ENCODE measurements at places on chromosomes 1 and 21.
A peak's percentile ranks its signal among the peaks of the same experiment; 100 is the strongest.

DNA sequence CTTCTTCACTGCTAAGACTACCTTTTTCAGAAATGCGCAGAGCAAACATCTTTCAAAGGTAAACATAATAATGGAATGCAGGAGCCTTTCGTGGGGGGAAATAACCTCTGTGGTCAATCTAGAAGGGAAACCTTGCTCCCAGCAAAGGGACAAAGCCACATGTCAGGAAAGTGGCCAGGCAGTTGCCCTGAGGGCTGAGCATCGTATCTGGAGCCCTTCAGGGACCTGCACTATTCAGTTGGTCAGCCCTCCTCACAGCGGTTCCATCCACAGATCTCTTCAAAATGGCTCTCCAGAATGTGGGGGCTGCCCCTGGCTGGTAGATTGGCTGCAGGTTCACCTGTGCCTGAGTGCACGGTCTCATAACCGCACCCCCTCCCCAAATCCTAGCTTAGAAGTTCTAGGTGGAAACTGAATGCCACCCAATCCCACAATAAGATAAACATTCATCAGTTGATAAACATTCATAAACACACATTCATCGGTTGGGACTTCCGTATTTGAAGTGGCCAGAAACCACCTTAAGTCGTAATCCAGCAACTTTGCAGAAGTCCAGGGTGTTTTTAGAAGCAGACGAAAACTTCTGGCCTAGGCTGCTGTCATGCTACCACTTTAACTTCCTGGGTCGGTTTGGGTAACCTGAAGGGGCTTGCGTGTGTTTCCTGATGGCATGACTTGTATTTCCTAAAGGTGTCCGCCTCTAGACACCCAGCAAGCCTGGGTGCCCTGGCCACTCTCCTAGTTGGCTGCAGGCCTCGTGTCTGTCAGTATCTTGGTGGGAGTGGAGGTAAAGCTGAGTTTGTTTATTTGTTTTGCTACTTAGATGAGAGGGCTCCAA is 50.5 kb downstream of the RASSF5 start:
- DNase-seq: no peak

GRCh38 chr1:100622037-100622436 is 84.1 kb downstream of the GPR88 start:
- peak; percentile 29 for DNase-seq

- no peak for DNase-seq
Observed at GRCh38 chr1:217363319-217363718, 267.6 kb downstream of the GPATCH2 start.

GRCh38 chr21:41064334-41064791 is 103.6 kb upstream of the BACE2 start:
- DNase-seq: no peak

DNA sequence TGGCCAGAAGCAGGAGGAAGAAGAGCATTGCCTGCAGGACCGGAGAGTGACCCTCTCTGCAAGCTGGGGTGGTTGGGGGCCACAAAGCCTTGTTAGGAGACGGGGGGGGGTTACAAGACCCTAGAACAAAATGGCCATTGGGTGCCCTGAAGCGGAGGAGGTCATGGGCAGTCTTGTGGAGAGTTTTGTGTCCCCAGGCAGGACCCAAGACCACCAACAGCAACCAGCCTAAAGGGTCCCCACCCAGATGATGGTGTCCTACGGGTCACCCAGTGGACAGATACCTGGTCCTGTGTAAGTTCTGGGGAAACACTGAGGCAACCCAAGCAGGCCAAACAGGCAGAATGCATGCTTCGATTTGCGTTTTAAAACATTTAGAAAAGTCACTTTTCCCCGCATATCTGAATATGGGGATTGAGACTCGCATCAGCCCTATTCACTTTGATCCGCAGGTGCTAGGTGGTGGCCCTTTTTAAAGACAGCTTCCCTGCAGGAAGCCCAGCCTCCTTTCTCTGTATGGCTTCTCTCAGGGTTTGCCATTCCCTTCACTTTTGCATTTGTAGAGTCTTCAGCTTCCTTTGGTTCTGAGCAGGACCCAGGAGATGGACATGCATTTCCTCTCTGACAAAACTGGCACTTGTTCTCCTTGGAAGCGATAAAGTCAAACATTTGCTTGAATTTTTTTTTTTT is 21.1 kb downstream of the GNG4 start:
- no peak for DNase-seq

GRCh38 chr1:187203257-187203656 is 374.5 kb downstream of the PLA2G4A start:
- no peak for DNase-seq

DNA sequence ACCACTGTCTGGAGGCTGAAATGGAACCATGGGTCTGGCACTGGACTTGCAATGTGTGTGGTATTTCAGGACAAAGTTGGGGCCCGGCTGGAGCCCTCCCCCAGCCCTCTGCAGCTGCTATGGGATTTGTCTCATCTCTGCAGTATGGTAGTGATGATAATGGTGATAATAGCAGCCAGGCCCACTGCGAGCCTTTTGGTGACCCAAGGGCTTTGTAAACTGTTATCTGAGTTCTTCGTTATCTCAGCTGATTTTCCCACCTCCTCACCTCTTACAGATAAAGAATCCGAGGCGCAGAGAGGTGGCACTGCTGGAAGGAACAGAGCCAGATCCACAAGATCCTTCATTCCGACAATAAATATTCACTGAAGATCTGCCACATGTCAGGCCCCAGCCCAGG is 11.7 kb upstream of the WNT4 start:
- DNase-seq: no peak

- no peak for DNase-seq
Observed at GRCh38 chr1:91725989-91726721, 159.8 kb downstream of the TGFBR3 start.

DNA sequence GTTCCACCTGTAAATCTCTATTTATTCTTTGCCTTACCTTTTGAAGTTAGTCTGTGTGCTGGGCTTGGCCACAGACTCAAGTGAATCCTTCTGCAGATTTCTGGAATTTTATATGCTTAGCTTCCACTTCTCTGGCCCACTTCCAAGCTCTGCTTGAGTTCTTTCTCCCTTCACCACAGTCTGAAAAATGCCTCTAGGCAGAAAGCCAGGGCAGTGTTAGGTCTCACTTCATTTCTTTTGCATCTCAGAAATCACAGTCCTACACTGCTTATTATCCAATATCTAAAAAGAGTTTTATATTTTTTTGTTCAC is 48.9 kb downstream of the INKA2 start:
- DNase-seq: peak; percentile 92

DNA sequence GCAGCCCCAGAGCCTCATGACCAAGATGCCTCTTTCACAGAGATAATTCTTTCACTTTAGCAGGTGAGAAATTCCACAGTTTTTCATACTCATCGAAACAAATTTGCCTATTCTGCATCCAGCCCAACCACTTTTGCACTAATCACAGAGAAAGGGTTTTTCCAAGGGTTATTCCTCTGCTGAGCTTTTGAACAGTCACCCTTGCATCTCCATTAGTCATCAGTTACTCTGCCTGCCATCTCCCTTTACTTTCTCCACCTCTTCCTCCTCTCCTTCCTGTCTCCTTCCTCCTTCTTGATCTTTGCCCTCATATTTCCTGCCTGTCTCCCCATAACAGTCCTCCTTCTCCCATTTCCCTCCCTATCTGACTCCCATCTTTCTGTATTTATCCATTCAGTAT is 43.9 kb downstream of the FH start:
- no peak for DNase-seq

DNA sequence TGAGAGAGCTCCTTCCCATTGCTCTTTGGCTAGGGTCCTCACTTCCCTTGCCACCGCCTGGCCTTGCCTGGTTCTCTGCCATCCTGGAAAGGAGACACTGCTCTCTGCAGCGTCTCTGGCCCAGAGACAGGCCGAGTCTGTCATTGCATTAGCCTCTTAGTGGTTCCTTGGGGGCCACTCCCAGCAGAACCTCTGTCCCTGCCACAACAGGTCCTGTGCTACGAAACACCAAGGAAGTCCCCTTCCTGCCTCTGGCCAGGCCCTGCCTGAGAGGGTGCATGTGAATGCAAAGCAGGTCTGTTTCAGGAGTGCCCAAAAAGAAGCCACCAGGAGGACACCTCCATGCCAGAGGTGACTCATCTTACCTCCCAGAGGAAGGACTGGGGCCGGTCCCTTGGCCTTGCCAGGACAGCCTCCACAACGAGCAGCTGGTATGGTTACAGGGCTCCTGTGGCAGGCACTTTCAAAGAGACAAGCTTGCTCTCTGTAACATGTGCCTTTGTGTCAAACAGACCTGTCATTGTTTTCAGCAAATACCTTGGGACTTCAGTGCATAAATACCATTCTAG is 59.6 kb downstream of the VPS26C start:
- no peak for DNase-seq

DNA sequence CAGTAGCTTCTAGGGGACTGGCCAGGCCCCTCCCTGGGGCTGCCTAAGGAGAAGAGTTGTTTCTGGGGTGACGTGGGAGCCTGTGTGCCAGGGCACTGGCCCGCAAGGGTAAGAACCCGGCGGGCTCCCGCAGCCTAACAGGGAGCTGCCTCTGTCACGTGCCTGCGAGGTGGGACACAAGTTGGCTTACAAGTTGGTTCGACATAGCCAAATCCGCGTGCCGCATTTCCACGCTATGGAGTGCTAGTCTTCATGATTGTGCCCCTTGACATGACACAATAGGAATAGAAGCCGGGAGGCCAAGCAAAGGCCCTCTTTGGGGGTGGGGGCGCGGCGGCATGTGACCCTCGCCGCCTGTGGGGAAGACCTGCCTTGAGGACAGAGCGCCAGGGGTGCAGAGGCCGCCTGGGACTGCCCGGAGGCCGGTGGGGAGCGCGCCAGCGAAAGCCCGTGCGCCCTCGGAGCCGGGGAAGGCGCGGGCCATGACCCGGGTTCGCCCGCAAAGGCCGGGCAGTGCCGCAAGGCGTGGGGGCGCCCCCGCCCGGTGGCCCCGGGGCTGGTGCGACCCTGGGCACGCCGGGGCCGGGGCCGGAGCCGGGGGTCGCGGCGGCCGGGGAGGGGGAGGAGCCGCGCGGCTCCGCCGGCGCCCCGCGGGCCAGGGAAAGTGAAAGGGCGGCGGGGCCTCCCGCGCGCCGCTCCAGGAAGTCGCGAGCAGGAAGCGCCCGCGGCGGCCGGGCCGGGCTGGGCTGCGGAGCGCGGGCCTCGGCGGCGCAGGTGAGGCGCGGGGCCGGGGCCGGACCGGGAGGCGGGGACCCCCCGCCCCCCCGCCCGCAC is at the start of gene SLC37A1:
Gene SLC37A1, plus strand, starts transcription at position 702 of the 834 bp plus-strand sequence. CDS start 4,603 bp downstream, outside the sequence.
- DNase-seq: peak; percentile 13

DNA sequence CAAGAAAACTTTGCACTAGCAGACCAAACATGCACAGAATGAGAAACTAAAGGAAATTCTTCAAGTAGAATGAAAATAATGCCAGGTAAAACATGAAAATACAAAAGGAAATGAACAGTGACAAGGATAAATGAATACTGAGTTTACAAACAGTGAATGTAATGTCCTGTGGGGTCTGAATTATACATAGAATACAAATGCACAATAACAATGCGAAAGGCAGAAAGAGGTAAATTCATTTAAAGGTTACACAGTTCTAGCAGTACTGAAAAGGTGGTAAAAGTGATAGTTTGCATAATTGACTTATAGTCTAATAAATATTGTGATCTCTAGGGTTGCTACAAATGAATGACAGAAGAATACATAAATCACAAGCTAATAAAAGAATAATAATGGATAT is 12.9 kb downstream of the CD55 start:
- DNase-seq: no peak

DNA sequence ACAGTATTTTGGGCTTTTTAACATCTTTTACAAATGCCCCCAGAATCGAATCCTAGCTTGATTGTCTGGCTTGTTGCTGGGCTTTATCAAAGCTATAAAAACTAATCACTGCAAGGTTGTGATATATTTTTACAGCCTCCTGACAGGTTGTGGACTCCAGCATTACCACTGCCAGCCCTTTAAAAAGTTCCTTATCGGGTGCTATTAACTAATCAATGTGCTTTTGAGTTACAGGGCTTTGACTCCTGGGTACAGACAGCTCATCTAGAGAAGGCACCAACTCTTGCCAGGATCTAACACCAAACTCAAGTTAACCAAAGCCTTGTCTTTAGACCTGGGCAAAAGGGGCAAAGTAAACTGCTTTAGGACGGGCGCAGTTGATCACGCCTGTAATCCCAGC is 16.6 kb downstream of the GON4L start:
- DNase-seq: no peak

DNA sequence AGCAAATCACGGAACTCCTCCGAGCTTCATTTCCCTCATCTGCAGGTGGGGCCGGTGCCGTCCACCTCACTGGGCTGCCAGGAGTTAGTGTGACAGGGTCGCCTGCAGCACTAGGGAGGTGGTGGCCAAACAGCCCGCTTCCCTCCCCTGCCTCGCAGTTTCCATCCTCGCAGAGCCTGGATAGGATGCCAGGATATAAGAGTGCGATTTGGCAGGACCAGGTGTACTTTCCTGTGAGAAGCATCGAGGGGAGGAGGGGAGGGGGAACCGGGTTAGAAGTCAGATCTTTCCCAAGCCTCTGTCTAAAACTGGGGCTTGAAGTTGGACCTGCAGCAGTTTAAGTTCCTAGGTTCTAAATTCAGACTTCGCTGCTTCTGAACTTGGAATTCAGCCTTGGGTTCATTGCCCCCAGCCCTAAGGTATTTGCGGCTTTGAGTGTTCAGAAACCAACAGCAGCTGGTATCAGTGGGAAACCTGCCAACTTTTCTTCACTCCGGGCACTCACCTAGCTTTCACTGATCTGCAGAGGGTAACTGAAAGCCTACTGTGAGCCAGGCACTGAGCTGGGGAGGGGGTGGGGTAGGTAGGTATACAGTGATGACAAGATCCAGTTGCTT is 1.7 kb upstream of the JUN start:
- no peak for DNase-seq

- no peak for DNase-seq
Observed at GRCh38 chr1:41689558-41689981, 205.1 kb upstream of the EDN2 start.

DNA sequence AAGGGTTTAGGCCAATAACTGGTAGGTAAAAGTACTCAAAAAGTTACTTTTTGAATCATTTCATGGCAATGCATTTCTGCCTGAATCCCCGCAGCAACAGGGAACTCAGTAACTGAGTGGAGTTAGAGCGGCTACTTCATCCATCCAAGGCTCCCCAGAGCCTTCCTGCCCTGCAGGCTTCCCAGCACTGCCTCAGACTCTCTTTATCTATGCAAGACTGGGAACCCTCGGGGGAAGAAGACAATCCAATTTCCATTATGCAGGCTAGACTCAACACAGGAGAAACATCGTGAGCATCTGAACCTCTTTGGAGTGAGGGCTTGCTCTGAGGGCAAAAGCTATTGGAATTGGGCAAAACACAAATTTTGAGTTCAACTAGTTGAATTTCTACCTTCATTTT is 23.1 kb downstream of the ZMYND12 start:
- DNase-seq: no peak

DNA sequence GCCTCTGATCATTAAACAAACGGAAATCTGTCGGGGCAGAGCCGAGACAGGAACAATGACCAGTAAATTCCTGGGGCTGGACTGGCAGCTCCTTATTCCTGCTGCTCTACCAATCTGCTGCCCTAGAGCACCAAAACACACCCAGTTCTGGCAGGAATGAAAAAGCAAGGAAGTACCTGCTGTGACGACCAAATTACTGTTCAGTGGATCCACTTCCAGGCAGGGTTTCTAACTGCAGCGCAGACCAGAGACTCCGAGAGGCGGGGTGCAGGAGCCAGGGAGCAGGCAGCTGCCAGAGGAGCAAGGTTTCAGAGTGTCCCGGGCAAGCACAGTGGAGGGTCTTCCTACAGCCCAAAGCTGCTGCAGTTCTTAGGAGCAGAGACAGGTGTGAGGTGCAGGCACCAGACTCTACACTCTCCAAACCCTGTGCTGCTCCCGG is 32.4 kb downstream of the KANK4 start:
- DNase-seq: peak; percentile 96

Data from A673 (cell line).